ENCODE measurements at places on chromosomes 5 and 9.

- no peak overlapping the region for H3K27ac ChIP-seq
- DNase-seq, result no peak
- H3K4me3 ChIP-seq, result no peak overlapping the region
- peaks cover 5% of the 10 kb centered on the region for H3K36me3 ChIP-seq
- peaks cover 10% of the 10 kb centered on the region for H3K4me1 ChIP-seq
Measured at GRCh38 chr5:138615461-138615860, 40.3 kb upstream of the HSPA9 start.

DNA sequence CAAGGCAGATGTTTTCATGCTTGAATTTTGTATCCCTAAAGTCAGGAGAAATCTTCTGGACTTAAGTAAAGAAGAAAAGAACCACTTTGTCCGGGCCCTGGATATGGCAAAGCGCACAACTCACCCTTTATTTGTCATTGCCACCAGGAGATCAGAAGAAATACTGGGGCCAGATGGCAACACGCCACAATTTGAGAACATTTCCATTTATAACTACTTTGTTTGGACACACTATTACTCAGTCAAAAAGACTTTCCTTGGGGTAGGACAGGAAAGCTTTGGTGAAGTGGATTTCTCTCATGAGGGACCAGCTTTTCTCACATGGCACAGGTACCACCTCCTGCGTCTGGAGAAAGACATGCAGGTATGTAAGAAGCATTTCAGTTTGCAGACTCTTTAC is 2.3 kb downstream of the TYRP1 start:
- no peaks in the 10 kb centered on the region for H3K4me1 ChIP-seq
- no peaks in the 10 kb centered on the region for H3K36me3 ChIP-seq
- DNase-seq, result no peak

- H3K27ac ChIP-seq, result peak overlapping the region; percentile 100
- no peaks in the 10 kb centered on the region for H3K27me3 ChIP-seq
- H3K36me3 ChIP-seq, result peaks cover 2% of the 10 kb centered on the region
- H3K4me1 ChIP-seq, result peaks cover 43% of the 10 kb centered on the region
Measured at GRCh38 chr9:120936011-120936763, 9.6 kb upstream of the TRAF1 start.

DNA sequence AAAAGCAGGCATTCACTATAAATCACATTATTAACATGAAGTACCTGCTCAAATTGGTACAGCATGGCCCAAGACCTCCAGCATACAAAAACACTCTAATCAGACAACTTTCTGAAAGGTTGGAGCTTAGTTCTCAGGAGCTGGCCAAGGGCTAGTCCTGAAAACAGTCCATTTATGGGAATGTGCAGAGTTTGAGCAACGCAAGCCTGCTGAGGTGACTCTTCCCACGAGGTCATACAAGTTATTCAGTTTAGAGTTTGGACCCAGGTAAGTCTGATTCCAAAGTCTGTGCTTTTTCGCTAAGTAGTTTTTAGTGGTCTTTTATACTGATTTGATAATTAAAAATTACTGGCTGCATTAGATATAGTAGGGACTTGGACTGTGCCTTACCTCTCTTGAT is 52.6 kb downstream of the AP3S1 start:
- H3K4me3 ChIP-seq, result no peak overlapping the region
- H3K27me3 ChIP-seq, result no peaks in the 10 kb centered on the region
- peaks cover 5% of the 10 kb centered on the region for H3K36me3 ChIP-seq
- H3K4me1 ChIP-seq, result no peaks in the 10 kb centered on the region
- no peak for DNase-seq

GRCh38 chr5:62547945-62548630 is 30.5 kb upstream of the LRRC70 start:
- no peaks in the 10 kb centered on the region for H3K27me3 ChIP-seq
- no peak for DNase-seq
- peak overlapping the region; percentile 75 for H3K27ac ChIP-seq
- H3K36me3 ChIP-seq, result peaks cover 5% of the 10 kb centered on the region

Measured in T-helper 17 cell (primary cell).